Left lobe of liver (tissue), 2 donors: ENCODE measurements at places on chromosomes 3 and 15.

GRCh38 chr3:180280555-180280954 lies 243.8 kb upstream of the PEX5L start:
- DNase-seq, result no peak

DNA sequence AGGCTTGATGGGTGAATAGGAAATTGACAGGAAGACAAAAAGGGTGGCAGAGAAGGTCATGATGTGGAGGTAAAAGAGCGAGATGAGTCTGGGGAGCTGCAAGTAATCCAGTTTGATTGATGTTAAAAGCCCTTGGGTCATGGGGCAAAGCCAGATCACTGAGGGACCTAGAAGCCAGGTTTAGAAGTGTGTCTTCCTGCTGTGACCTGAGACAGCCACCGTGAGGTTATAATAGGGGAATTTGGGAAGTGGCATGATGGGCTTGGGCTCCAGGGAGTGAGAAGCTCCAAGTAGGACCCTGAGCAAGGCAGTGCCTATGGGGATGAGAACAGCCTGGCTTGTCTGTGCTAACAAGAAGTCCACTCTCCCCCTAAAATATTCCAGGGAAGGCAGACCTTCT lies 298.5 kb downstream of the RPLP1 start:
- DNase-seq, result no peak

GRCh38 chr3:135023996-135024658 lies 229.1 kb downstream of the EPHB1 start:
- no peak for DNase-seq

- no peak for DNase-seq
Observed at GRCh38 chr3:47634996-47635395, 56.3 kb upstream of the CSPG5 start.

- no peak for DNase-seq
Observed at GRCh38 chr3:71478568-71478967, 105.0 kb downstream of the FOXP1 start.

GRCh38 chr15:70720228-70721016 lies 42.9 kb downstream of the UACA start:
- DNase-seq, result no peak

GRCh38 chr15:50067254-50067653 lies 51.8 kb downstream of the ATP8B4 start:
- DNase-seq, result no peak

DNA sequence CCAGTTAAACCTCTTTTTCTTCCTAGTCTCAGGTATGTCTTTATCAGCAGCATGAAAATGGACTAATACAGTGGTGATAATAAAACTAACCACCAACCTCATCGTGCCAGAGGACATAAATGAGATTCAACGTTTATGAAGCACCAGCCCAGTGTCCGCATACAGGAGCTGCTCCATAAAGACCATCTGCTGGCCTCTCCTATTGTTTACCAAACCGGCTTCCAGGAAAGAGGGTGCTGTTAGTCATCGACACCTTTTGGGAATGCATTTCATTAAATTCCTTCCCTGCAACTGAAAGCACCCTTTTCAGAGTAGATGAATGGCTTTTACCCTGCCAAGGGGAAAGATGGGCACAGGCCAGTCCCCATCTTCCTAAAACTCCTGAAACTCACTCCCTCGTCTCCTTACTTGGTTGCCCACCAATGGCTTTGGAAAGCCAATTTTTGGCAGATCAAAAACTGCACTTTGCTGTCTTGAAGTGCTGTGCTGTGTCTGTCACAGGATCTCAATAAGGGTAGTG lies 122.1 kb downstream of the AQP9 start:
- no peak for DNase-seq

DNA sequence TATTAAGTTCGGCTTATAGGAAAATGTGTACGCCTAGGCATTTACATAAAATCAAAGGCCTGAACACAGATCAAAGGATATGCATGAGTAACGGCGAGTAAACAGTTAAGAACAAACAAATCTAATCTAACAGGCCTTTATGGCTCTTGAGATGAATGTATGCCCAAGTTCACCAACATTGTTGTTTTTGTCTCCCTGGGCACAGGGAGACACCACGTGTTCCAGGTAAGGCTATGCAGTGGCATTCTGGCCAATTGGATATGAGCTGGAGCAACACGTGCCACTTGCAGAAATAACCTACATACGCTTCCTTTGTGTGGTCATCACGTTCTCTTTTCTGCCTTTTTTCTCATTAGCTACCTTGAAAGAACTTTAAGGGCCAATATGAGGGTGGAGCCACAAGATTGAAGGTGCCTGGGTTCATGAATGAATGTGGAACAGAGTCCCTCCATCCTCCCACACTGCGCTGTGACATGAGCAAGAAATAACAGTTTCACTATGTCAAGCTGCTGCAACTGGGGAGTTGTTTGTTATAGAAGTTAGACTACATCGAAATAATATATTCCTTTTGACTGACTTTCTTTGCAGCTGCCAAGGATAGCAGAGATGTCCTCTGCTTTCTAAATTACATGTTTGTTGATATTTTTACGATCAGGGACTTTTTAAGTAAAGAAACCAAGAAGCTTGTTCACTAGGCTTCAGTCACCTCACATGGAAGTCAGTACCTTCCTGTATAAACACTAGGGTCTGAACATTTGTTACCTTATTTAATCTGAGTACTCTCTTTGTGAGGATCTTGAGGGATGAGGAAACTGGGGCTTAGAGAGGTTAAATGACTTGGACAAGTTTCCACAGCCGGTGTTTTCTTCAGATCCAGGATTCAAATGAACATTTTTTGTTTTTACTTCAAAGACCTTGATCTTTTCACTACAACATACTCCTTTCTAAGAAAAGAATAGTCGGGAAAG lies 427.5 kb upstream of the TBL1XR1 start:
- DNase-seq, result no peak

- DNase-seq, result no peak
Observed at GRCh38 chr3:124634210-124635168, 95.8 kb upstream of the UMPS start.

DNA sequence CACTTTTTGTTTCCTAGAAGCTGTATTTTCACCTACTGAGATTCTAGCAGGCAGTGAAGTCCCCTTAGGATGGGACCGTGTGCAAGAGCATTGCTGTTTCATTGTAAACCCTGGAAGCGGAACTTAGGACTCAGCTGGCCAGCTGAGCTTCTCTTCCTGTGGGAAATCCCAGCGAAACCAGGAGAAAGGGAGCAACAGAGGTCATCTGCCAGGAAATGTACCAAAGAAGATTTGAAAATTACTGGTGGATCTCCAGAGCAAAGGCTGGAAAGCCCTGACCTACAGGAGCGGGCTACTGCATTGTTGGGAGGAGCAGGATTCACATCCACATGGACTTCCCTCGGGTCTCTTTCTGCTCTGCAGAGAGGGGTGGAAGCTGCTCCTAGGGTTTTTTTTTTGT lies 7.6 kb upstream of the ADPRH start:
- no peak for DNase-seq

DNA sequence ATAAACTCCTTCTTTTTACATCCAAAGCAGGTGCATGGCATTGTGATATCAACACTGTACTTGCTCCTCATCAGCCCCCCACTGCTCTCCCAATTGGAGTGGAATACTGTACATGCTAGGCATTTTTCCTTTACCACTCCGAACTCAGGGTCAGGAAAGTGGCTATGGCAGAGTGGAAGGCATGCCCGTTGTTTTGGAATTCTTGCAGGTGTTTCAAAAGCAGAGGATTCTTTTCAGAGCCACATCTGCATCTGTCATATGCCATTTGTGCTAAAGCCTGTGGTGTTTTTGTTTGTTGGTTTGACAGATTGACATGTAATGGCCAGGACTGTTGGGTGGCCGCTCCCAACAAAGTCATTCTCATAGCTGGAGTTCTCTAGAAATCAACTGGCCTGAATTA lies 41.7 kb downstream of the SOX2 start:
- no peak for DNase-seq

DNA sequence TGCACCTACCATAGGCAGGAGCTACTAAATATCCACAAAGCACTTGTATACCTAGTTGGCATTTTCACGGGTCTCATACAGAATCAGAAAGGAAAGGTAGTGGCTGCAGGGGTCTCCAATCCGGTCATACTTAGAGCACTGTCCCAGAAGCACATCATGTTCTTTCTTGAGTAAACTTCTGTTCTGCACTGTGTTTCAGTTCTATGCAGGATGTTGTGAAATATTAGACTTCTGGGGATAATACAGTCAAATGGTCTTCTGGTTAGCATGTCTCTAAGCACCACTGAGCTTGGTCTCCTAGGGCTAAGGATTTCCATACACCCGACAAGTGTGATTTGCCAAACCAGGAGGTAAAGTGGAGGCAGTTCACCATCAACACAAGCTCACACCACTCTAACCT lies 27.9 kb downstream of the MINDY4B start:
- no peak for DNase-seq
